Activated CD4-positive, alpha-beta T cell treated with anti-CD3 and anti-CD28 coated beads, Interleukin-2, amount 10 ng/mL, durations not matched to agents 7 days and 5 days (primary cell): ENCODE measurements at places on chromosomes 16 and 17. TPM values are rescaled to one million over a fixed set of nuclear protein-coding genes. Genes with fewer than 3 reads are reported as not detected.

DNA sequence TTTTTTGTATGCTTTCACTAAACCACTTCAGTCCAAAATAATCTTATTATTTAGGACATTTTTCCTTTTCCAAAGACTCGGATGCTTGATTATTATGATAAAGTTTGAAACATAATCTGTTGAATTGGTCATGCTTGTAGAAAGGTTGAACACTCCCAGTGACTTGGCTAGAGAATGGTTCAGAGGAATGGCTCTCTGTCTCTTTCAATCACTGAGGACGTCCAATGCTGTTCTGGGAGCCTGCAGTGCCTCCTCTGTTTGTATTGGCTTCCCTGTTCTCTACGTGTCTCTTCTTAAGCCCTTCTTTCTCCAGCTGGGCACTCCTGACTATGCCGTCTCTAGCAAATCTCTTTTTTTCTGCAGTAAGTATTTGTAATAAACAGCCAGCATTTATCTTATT lies 369.0 kb upstream of the DYNLRB2 start:
- no peak for DNase-seq
- no peaks in the 10 kb centered on the region for H3K4me1 ChIP-seq
- H3K27me3 ChIP-seq = peaks cover 1% of the 10 kb centered on the region

DNA sequence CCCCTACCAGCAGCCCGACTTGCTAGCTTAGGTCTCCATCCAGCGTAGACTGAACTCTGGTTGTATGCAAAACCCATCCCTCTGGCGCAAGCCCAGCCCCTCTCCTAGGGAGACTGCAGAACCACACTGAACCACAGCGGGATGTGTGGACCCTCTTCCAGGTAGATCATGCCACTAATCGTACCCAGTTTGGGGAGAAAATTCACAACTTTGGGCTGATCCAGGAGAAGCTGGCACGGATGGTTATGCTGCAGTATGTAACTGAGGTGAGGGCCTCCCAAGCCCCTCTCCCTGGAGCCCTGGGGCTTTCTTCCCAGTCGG lies 3.2 kb downstream of the ACADVL start:
- DNase-seq = no peak
- peaks cover 33% of the 10 kb centered on the region for H3K4me1 ChIP-seq
- no peak overlapping the region for H3K27ac ChIP-seq
- H3K27me3 ChIP-seq = no peaks in the 10 kb centered on the region
- no peak overlapping the region for H3K4me3 ChIP-seq

The LPO gene
- total RNA-seq = not detected

DNA sequence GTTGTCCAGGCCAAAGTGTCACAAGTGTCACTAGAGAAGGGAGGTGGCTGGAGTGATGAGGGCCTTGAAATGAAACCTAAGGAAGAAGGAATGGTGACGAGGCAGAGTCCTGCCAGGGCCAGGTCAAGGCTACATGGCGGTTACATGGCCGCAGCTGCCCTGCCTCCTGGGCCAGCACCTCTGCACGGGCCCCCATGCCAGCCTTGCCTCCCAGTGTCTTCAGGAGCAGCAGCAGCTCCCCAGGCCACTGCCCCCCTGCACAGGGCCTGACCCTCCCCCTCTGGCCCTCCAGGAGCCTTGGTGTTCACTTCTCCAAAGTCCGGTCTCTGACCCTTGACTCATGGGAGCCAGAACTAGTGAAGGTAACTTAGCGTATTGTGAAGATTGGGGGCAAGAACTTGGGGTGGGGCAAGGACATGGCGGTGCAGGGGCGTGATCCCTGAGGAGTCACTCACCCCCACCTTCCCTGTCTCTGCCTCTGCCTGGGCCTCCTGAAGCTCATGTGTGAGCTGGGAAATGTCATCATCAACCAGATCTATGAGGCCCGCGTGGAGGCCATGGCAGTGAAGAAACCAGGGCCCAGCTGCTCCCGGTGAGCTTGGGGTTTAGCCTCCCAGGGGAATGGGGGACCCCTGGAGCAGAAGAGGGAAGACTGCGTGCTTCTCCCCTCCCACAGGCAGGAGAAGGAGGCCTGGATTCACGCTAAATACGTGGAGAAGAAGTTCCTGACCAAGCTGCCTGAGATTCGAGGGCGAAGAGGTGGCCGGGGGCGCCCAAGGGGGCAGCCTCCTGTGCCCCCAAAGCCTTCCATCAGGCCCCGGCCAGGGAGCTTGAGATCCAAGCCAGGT lies 4.1 kb upstream of the KCTD11 start:
- H3K4me1 ChIP-seq = peaks cover 52% of the 10 kb centered on the region
- H3K27me3 ChIP-seq = no peaks in the 10 kb centered on the region
- H3K27ac ChIP-seq = no peak overlapping the region
- DNase-seq = no peak

DNA sequence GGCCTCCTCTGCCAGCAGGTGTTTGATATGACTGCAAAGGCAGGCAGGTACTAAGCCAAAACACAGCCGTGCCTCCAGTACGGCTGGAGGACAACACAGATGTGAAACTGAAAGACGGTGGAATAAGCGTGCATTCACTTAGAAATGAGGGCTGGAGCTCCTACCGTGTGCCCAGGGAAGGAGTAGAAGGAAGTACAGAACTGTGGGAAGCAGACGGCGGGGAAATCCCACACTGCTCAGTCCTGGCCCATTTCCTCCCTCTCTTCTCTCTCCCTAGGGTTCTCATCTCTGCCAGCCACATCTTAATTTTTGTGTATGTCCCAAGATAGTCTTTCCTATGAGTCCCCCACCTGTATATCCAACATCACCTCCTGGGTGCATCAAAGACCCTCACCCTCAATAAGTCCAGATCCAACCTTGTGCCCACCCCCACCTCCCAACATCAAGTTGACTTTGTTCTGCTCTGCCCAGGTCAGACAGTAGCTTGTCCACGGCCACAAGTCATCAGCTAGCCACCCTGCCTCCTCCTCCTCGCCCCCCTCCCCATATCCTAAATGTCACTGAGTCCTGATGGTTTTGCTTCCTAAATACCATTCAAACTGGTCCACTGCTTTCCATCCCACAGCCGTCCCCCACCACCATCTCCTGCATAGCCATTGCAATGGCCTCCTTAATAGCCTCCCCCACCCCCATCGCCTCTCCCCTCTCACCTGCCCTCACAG lies 77.1 kb upstream of the RPL38 start:
- no peak overlapping the region for H3K4me3 ChIP-seq
- no peaks in the 10 kb centered on the region for H3K4me1 ChIP-seq
- peaks cover 4% of the 10 kb centered on the region for H3K27me3 ChIP-seq
- H3K27ac ChIP-seq = no peak overlapping the region
- no peaks in the 10 kb centered on the region for H3K36me3 ChIP-seq
- DNase-seq = no peak
